ENCODE measurements at places on chromosomes 13 and 19. TPM values are rescaled to one million over a fixed set of nuclear protein-coding genes. Genes with fewer than 3 reads are reported as not detected.

GRCh38 chr13:96165840-96166239 is 75.9 kb downstream of the HS6ST3 start:
- no peak for DNase-seq

ZNF91 gene
- total RNA-seq, result 56.9 TPM

- no peak for DNase-seq
Observed at GRCh38 chr13:77384999-77385398, 58.1 kb upstream of the MYCBP2 start.

ZGLP1 gene
- 0.94 TPM for total RNA-seq

DNA sequence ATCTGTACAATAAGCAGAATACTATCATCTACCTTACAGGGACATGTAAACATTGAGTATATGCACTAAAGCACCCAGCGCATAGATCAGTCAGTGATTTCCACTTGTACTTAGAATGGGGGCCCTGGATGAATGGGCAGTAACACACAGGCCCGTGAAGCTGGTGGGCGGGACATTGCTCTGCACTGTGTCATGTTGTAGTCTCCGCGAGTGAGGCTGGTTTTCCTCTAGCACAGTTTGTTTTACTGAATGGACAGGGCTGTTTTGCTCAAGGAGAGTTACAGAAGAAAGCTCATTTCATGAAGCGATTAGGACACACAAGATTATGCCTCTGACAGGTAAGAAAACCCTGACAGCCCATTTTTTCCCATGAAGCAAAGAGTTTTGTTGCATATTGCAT is 86.4 kb upstream of the SOX21 start:
- no peak for DNase-seq

DNA sequence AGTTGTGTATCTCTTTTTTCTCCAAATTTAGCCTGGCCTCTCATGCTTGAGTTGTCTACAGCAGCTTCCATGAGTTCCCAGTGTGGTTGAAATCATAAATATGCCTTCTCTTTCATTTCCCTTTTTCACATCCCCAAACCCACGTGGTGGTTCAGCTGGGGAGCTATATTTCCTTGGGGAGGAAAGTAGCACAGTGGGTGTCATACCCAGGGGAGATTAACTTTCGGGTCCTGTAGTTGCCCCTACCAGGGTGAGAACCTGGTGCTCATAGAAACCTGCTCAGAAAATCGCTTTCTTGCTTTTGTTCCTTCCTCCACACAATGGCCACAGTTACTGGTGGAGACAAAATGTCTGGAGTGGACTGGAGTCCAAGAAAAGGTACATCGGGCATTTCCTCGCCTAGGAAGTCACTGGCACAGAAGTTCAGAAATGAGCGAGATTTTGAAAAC is 7.0 kb upstream of the LILRA4 start:
- DNase-seq, result no peak

- DNase-seq, result no peak
Observed at GRCh38 chr13:98576200-98576945, 534 bp downstream of the STK24 start.

DNA sequence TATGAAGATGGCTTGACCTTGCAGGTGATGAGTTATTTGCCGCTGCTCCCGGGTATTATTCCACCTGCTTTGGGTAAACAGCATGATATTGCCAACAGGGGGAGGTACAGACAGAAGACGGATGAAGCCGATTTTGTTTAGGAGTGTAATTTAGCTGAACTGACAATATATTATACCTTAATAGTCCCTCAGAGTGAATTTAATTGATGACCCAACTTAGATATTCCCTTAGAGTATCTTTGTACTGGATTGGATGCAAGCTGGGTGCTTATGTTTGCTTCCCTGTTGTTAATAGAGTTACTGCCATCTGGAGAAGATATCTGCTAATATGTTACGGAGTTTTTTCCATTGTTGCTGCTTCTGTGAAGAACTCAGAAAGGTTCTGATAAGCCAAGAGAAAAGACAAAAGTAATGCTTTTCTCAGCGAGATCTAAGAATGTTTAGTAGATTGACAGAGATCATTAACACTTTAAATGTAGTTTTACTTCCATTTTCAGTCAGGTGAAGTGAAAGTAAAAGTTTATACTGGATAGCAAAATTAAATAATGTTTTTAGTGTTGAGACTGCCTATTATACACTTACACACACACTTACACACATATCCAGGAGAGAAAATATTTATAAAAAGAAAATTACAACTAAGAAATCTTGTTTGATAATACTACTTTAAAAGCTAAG is 2220.8 kb upstream of the PCDH20 start:
- DNase-seq, result no peak

GRCh38 chr13:76879203-76879882 is 6.9 kb downstream of the KCTD12 start:
- DNase-seq, result no peak

TPTE2 gene
- not detected for total RNA-seq

- DNase-seq, result no peak
Observed at GRCh38 chr13:37715606-37716015, 117.0 kb upstream of the POSTN start.

DNA sequence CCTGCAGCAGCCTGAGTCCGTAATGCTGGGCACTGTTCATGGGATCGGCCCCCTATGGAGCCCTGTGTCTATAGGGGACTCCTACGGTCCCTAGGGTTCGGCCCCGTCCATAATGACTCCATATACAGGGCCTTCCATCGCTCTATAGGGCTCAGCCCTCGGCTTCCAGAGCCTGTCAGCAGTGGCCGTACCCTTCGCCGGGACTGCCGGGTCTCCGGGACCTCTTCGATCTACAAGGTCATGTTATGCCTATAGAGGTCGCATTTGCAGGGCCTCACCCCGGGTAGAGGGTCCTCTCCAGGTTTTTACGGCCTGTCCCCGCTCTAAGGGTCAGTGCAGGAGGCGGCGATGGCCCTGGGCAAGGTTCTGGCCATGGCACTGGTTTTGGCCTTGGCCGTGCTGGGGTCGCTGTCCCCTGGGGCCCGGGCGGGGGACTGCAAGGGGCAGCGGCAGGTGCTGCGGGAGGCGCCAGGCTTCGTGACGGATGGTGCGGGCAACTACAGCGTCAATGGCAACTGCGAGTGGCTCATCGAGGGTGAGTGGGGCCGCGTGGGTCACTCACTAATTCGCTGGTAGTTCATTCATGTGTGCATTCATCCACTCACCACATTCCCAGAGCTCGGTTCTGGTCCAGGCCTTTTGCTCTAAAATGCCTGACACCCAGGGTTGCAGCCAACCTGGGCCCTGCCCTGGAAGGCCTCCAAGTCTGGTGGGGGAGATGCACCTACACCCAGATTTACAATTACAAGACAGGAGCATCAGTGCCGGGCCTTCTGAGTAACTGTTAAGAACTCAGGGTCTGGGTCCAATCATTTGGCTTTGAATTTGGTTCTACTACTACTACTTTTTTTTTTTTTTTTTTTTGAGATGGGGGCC is 699 bp downstream of the MEGF8 start:
- DNase-seq, result no peak

- no peak for DNase-seq
Observed at GRCh38 chr13:59684105-59684504, 479.6 kb downstream of the DIAPH3 start.

ZNF587B gene
- 12.7 TPM for total RNA-seq

- no peak for DNase-seq
Observed at GRCh38 chr13:26310470-26310869, 56.5 kb downstream of the CDK8 start.

DNA sequence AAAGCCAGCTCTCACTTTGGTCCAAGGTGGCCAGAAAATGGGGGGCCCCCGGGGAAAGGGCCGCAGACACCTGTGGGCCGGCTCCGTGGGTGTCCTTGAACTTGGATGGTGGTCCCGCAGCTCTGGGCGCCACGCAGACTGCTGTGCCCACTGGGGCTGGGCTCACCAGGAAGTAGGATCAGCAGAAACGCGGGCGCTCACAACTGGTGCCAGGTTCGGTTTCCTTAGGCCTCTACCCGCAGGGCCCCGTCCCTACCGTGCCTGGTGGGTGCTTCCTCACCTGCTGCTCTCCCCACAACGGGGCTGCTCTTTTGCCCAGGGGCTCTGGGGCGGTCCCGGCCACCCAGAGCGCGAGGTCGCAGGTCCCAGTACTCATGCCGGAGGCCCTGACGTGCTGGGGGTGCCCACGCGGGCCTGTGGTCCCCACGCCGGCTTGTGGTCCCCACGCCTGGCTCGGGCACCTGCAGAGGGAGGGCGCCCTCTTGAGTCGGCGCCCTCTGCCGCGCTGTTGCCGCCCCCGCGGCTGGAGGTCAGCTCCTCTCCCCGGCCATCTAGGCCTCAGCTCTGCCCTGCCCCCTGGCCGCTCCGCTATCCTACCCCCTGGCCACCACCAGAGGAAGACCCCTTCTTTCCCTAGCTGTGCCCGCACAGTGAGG is 1303.6 kb downstream of the UQCRFS1 start:
- no peak for DNase-seq
